Activated naive CD4-positive, alpha-beta T cell treated with anti-CD3 and anti-CD28 coated beads, Interleukin-2, amount 10 ng/mL, durations not matched to agents 7 days and 5 days (primary cell): ENCODE measurements at places on chromosomes 16 and 17.
A peak's percentile ranks its signal among the peaks of the same experiment; 100 is the strongest.

DNA sequence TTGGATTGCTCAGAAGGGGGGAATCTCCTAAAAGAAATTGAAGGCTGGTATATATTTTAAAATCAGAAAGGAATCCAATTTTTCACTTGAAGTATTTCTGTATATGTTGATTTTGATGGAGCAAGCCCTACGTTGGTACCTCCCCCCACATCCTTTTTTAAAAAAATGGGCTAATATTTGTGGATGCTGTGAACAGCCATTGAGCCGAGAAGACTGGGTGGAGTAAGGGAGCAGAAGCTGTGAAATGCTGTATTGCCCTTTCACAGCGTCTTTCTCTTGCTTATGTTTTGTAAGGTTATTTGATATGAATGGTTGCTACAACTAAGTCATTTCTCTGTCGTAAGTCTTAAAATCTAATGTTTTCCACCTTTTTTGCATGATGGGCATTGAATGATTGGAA lies 2.3 kb downstream of the PAFAH1B1 start:
- no peak for DNase-seq
- no peak overlapping the region for H3K27ac ChIP-seq
- H3K4me3 ChIP-seq, result peak overlapping the region; percentile 86
- peaks cover 23% of the 10 kb centered on the region for H3K36me3 ChIP-seq

DNA sequence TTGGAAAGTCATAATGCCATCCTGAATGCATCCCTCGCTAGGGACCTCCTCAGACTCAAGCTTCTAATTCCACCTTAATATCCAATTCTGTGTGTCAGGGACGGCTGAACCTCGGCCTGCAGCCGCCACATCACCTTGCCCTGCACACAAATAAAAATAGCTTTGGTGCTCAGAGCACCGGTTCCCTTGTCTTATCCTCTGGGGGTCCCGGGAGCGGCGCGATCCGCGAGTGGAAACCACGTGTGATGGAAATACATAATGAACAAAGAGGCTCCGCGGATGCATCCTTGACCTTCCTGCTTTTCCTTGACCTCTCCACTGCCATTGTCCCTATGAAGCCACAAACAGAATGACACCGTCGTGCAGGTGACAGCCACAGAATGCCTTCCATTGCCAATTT lies 143.4 kb downstream of the ZNF423 start:
- H3K4me3 ChIP-seq, result no peak overlapping the region
- no peak overlapping the region for H3K27ac ChIP-seq
- H3K36me3 ChIP-seq, result no peaks in the 10 kb centered on the region
- no peak for DNase-seq
- no peaks in the 10 kb centered on the region for H3K4me1 ChIP-seq

GRCh38 chr17:35666070-35666469 lies 65.4 kb upstream of the RASL10B start:
- H3K27me3 ChIP-seq, result no peaks in the 10 kb centered on the region
- H3K27ac ChIP-seq, result no peak overlapping the region
- DNase-seq, result no peak

GRCh38 chr16:67173808-67174705 lies 3.7 kb downstream of the NOL3 start:
- DNase-seq, result peak; percentile 86
- H3K36me3 ChIP-seq, result peaks cover 33% of the 10 kb centered on the region
- peaks cover 100% of the 10 kb centered on the region for H3K27me3 ChIP-seq
- H3K4me3 ChIP-seq, result peak overlapping the region; percentile 74
- H3K27ac ChIP-seq, result no peak overlapping the region

DNA sequence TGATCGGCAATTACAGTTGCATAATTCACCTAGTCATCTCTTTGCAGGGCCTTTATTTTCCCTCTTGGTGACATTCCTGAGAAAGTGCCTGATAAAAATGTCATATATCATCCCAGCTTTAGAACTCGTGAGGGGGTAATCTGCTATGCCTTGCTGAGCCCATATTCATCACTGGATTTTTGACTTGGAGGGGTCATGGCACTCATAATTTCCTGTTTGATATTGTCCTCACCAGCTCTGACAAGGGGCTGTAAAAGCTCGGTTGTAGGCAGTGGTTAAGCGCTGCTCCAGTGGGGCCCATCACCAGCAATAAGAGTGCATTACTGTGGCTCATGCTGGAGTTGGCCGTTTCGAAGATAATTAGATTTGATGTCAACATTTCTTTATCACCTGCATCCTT lies 227.3 kb downstream of the IRX3 start:
- no peak overlapping the region for H3K4me3 ChIP-seq
- no peaks in the 10 kb centered on the region for H3K4me1 ChIP-seq
- no peaks in the 10 kb centered on the region for H3K36me3 ChIP-seq
- DNase-seq, result no peak
- H3K27me3 ChIP-seq, result no peaks in the 10 kb centered on the region

DNA sequence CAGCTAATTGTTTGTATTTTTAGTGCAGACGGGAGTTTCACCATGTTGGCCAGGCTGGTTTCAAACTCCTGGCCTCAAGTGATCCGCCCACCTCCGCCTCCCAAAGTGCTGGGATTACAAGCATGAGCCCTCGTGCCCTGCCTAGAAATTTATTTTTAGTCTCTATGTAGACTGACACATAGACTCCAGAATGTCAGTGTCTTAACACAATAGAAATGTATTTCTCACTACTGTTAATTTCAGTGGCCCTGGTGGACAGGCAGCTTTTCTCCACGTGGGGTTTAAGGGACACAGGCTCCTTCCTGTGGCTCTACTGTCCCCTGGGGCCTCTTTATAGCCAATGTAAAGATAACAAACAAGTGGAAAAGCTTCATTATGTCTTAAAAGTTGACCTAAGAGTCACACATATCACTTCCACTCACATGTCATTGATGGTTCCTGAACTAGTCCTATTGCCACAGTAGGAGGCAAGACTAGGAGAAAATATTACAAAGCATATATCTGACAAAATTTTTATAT lies 43.8 kb downstream of the COPRS start:
- DNase-seq, result no peak
- H3K27me3 ChIP-seq, result peaks cover 4% of the 10 kb centered on the region
- H3K4me3 ChIP-seq, result no peak overlapping the region
- no peak overlapping the region for H3K27ac ChIP-seq

DNA sequence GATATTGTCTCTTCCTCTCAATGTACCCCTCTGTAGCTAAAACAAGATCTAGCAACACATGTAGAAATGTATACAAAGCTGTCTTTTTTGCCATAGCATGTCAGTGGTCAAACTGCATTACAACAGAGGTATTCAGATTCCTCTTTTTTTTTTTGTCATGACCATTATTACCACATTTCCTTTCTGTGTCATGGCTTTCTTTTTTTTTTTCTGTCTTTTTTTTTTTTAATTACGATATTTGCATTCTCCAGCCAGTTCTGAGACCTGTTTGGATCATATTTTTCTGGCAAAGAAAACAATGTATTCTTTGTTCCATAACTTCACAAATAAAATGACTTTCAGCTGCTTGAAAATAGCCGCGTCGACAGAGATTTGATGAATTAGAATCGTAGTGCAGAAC lies 27.4 kb upstream of the CAPNS2 start:
- H3K27me3 ChIP-seq, result no peaks in the 10 kb centered on the region
- no peak overlapping the region for H3K27ac ChIP-seq
- no peak for DNase-seq

DNA sequence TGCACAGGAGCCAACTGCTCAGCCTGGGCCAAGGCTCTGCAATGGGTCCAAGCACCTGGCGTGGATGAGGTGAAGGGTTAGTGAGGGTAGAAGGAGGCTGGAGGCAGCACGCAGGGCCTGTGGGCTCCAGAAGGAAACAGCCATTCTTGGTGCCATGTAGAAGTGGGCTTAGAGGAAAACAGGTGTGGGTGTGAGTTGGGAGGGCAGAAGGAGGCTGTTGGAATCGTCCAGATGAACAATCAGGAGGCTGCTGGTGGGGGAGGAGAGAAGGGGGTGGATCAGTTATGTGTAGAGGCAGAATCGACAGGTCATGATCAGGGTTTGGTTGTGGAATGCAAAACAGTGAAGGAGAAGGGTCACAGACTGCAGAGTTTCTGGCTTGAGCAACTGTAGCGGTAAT lies 51.7 kb upstream of the ALDH3A2 start:
- no peak for DNase-seq
- H3K27ac ChIP-seq, result no peak overlapping the region
- no peaks in the 10 kb centered on the region for H3K4me1 ChIP-seq
- no peaks in the 10 kb centered on the region for H3K36me3 ChIP-seq
- H3K4me3 ChIP-seq, result no peak overlapping the region
- peaks cover 9% of the 10 kb centered on the region for H3K27me3 ChIP-seq

- no peak overlapping the region for H3K27ac ChIP-seq
- H3K27me3 ChIP-seq, result peaks cover 23% of the 10 kb centered on the region
- DNase-seq, result no peak
- H3K4me1 ChIP-seq, result peaks cover 4% of the 10 kb centered on the region
Observed at GRCh38 chr16:49588729-49589384, 215.3 kb downstream of the C16orf78 start.

DNA sequence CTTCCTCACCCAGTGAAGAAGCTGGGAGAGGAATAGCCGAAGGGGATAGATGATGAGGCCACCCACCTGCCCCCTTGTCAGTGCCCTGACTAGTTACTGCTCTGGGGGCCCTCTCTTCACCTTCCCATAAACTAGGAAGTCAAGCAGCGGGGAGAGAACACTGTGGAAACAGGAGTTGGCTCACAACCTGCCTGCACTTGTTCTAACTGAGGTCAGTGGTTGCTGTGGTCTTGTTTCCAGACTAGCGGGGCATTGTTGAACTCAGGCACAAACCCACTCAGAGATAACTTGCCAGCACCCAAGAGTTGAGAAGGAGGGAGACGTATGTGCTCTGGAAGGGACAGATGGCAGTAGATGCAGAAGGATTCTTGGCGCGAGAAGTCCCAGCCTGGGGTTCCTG lies 48.6 kb upstream of the DDX52 start:
- peaks cover 8% of the 10 kb centered on the region for H3K4me1 ChIP-seq
- peaks cover 26% of the 10 kb centered on the region for H3K27me3 ChIP-seq
- no peak overlapping the region for H3K27ac ChIP-seq
- no peaks in the 10 kb centered on the region for H3K36me3 ChIP-seq
- no peak overlapping the region for H3K4me3 ChIP-seq
- DNase-seq, result no peak

DNA sequence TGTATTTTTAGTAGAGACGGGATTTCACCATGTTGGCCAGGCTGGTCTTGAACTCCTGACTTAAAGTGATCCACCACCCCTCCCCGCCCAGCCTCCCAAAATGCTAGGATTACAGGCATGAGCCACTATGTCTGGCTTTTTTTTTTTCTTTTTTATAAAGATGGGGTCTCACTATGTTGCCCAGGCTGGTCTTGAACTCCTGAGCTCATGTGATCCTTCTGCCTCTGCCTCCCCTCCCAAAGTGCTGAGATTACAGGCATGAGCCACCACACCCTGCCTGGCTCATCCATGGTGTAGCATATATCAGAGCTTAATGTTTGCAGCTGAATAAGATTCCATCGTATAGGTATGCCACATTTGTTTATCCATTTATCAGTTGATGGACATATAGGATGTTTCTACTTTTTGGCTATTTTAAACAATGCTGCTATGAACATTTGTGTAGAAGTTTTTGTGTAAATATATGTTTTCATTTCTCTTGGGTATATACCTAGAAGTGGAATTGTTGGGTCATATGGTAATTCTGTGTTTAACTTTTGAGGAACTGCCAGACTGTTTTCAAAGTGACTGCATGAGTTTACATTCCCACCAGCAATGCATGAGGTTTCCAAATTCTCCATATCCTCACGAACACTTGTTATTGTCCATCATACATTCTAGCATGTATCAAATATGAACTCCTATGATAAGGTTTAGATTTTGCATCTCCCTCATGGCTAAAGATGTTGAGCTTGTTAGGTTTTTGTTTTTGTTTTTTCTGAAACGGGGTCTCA lies 55.7 kb upstream of the HAS3 start:
- H3K4me3 ChIP-seq, result no peak overlapping the region
- no peak for DNase-seq
- no peaks in the 10 kb centered on the region for H3K4me1 ChIP-seq
- no peaks in the 10 kb centered on the region for H3K27me3 ChIP-seq

- no peaks in the 10 kb centered on the region for H3K27me3 ChIP-seq
- no peaks in the 10 kb centered on the region for H3K4me1 ChIP-seq
- no peak overlapping the region for H3K4me3 ChIP-seq
Observed at GRCh38 chr17:11094331-11094730, 146.7 kb upstream of the SHISA6 start.

GRCh38 chr17:81084680-81085419 lies 49.9 kb downstream of the BAIAP2 start:
- peaks cover 14% of the 10 kb centered on the region for H3K27me3 ChIP-seq
- H3K4me1 ChIP-seq, result peaks cover 13% of the 10 kb centered on the region
- no peak for DNase-seq
- no peaks in the 10 kb centered on the region for H3K36me3 ChIP-seq
- no peak overlapping the region for H3K4me3 ChIP-seq

- no peaks in the 10 kb centered on the region for H3K36me3 ChIP-seq
- DNase-seq, result no peak
- no peak overlapping the region for H3K4me3 ChIP-seq
Observed at GRCh38 chr17:70017941-70018340, 57.1 kb upstream of the KCNJ16 start.

- no peak overlapping the region for H3K27ac ChIP-seq
- H3K4me3 ChIP-seq, result no peak overlapping the region
- DNase-seq, result no peak
- H3K4me1 ChIP-seq, result peaks cover 4% of the 10 kb centered on the region
Observed at GRCh38 chr17:80287806-80288567, 27.3 kb downstream of the RNF213 start.

DNA sequence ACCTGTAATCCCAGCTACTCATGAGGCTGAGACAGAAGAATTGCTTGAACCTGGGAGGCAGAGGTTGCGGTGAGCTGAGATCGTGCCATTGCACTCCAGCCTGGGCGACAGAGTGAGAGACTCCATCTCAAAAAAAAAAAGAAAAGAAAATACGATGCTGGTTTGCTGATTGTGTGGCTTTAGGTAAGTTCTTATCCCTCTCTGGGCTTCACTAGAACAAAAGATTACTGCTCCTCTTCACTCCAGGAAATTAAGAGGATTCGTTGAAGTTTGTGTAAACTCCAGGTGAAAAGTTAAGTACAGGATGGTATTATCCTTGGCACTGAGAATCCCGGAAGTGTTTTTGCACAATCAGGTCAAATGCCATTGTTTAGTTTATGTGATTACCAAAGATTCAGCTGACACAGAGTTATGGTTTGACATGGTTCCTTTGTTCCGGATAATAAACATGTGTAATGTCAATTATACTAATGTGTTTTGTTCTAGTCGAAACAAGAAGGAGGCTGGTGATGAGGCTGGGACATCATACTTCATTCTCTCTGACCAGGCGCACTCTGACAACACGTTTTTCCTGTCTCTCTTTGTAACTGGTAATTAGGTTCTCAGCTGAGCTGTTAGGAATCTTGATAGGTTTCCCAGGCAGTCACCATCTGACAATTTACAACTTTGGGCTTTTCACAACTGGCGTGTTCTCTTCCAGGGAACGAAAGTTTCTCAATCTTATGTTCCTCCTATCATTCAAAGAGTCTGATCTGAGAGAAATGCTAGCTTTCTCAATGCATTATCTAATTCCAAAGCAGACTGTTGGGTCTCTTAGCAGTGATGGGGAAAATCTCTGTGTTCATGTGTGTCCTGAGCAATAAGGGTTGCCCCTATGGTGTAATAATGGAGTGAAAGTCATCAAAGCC lies 10.8 kb upstream of the TAOK1 start:
- no peak overlapping the region for H3K4me3 ChIP-seq
- peaks cover 10% of the 10 kb centered on the region for H3K27me3 ChIP-seq
- no peaks in the 10 kb centered on the region for H3K36me3 ChIP-seq
- no peak for DNase-seq
- H3K4me1 ChIP-seq, result no peaks in the 10 kb centered on the region
- no peak overlapping the region for H3K27ac ChIP-seq

GRCh38 chr16:54128629-54129234 lies 157.9 kb downstream of the IRX3 start:
- H3K4me3 ChIP-seq, result no peak overlapping the region
- H3K27me3 ChIP-seq, result peaks cover 25% of the 10 kb centered on the region
- H3K4me1 ChIP-seq, result peaks cover 12% of the 10 kb centered on the region
- no peaks in the 10 kb centered on the region for H3K36me3 ChIP-seq
- no peak for DNase-seq
